ENCODE measurements at places on chromosomes 16 and 17. TPM values are rescaled to one million over a fixed set of nuclear protein-coding genes. Genes with fewer than 3 reads are reported as not detected.

Gene INCA1
- polyA plus RNA-seq = 0.21 TPM

Gene DNAI2
- not detected for polyA plus RNA-seq

Gene ARHGAP27
- 13.2 TPM for polyA plus RNA-seq

Gene CLCN7
- polyA plus RNA-seq = 23.3 TPM

Gene SDR42E2
- polyA plus RNA-seq = not detected

Gene CPHXL2
- polyA plus RNA-seq = not detected

Gene EFCAB5
- polyA plus RNA-seq = 0.08 TPM

Gene TPSB2
- polyA plus RNA-seq = not detected

Gene CNGB1
- 0.07 TPM for polyA plus RNA-seq

Gene EPX
- not detected for polyA plus RNA-seq

Gene USP10
- polyA plus RNA-seq = 75.4 TPM

Gene KRTAP2-2
- not detected for polyA plus RNA-seq

Gene NOD2
- 0.80 TPM for polyA plus RNA-seq

Gene SPNS2
- polyA plus RNA-seq = 0.04 TPM

Gene KRT32
- polyA plus RNA-seq = 0.03 TPM

Gene MYH3
- 0.67 TPM for polyA plus RNA-seq

Gene ALOX12
- polyA plus RNA-seq = 0.19 TPM

Gene CD300E
- polyA plus RNA-seq = not detected

Gene MYH13
- not detected for polyA plus RNA-seq

Gene TRAPPC1
- 128 TPM for polyA plus RNA-seq

Gene CES4A
- 6.6 TPM for polyA plus RNA-seq

Gene DHRS7C
- polyA plus RNA-seq = not detected

Gene SLC6A2
- polyA plus RNA-seq = 0.10 TPM

Gene ST6GALNAC1
- 0.84 TPM for polyA plus RNA-seq

Gene OR4D1
- not detected for polyA plus RNA-seq

Gene RNF222
- 0.46 TPM for polyA plus RNA-seq

Gene PYDC1
- polyA plus RNA-seq = not detected

Gene KRTAP2-1
- polyA plus RNA-seq = not detected

Gene PSMB10
- 9.3 TPM for polyA plus RNA-seq

Gene KCNG4
- polyA plus RNA-seq = not detected

Gene TBC1D3B
- polyA plus RNA-seq = 0.71 TPM

Gene TPSD1
- polyA plus RNA-seq = not detected

Gene NTN1
- polyA plus RNA-seq = 0.29 TPM

Gene OTOP3
- polyA plus RNA-seq = 0.03 TPM

Gene ENDOV
- polyA plus RNA-seq = 18.3 TPM

Gene PRSS53
- polyA plus RNA-seq = 0.97 TPM

Gene DPEP3
- 0.04 TPM for polyA plus RNA-seq

Gene KRT31
- 24.9 TPM for polyA plus RNA-seq

Gene MYH1
- not detected for polyA plus RNA-seq

Gene TEKT1
- polyA plus RNA-seq = not detected

Gene HOXB6
- 0.62 TPM for polyA plus RNA-seq

Gene SOX9
- polyA plus RNA-seq = 47.3 TPM

Gene GGA2
- polyA plus RNA-seq = 41.2 TPM

Gene CCL14
- not detected for polyA plus RNA-seq

Gene BIRC5
- 1.6 TPM for polyA plus RNA-seq

Gene TPPP3
- 0.96 TPM for polyA plus RNA-seq

Gene IGSF6
- not detected for polyA plus RNA-seq

Gene GDPD1
- 1.4 TPM for polyA plus RNA-seq

Gene WFDC1
- polyA plus RNA-seq = not detected

Gene HOXB13
- not detected for polyA plus RNA-seq

Gene ERN1
- 7.1 TPM for polyA plus RNA-seq

Data from keratinocyte (primary cell).